Fibroblast of gingiva (primary cell): ENCODE measurements at places on chromosomes 6 and 20.

DNA sequence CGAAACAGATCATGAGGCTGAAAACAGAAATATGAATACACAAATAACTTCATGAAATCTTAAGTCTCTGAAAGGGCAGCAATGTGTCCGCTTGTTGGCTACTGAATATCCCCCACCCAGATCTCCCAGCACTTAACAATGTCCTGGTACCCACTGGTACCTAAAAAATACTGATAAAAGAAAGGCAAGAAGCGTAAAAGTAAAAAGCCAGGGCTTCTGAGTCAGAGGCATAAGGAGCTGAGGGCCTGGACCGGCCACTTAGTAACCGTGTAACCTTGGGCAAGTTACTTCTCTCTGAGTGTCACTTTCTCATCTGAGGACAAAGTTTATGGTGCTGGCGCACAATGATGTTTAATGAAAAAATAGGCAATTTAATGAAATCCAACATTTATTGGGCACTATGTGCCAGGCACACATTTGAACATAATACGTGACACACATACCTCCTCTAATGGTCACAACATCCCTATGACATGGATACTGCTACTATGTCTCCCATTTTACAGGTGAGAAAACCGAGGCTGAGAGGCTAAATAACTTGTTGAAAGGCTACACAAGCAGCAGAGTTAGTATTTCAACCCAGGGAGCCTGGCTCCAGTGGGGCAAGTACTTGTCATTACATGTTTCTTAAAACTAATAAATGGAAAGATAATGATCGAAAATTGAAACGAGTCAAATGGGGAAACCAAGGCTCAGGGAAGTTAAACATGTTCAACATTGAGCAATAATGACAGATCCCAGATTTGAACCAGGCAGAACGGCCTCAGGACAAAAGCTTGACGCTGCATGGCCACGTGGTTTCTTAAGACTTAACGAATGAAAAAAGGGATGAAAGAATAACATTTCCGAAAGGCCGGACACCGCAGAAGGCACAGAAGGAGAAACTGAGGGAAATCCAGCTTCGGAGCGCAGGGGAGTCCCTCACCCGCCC, 828 bp downstream of the TP53RK start:
- peak; percentile 50 for DNase-seq

GRCh38 chr6:144160431-144161005, 10.2 kb downstream of the STX11 start:
- no peak for DNase-seq

DNA sequence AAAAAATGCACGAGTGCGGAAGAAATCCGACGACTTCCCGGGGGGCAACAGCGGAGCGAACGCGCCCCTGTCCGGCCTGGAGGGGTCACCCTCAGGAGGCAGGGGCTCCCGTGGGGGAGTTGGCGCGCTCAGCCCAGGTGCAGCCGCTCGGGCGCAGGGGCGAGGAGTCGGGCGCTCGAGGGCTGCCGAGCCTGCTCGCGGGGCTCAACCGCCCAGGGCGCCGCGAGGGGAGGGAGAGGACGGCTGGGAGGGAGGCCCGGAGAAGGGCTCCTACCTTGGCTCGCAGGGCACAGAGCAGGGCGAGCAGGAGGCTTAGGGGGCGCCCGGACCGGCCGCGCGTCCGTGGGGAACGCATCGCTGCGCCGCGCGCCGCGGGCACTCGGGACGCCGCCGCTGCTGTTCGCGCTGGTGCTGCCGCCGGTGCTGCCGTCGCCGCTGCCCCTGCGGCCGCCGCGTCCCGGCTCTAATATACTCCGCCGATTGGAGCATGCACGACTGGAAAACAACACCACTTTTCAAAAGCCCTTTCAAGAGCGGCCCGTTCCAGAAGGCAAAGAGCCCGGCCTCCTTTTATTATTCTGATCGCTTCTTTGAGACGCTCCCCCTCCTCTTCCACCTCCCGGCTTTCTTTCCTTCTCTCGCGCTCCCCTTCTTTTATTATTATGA, 490 bp downstream of the JAG1 start:
- peak; percentile 22 for DNase-seq

DNA sequence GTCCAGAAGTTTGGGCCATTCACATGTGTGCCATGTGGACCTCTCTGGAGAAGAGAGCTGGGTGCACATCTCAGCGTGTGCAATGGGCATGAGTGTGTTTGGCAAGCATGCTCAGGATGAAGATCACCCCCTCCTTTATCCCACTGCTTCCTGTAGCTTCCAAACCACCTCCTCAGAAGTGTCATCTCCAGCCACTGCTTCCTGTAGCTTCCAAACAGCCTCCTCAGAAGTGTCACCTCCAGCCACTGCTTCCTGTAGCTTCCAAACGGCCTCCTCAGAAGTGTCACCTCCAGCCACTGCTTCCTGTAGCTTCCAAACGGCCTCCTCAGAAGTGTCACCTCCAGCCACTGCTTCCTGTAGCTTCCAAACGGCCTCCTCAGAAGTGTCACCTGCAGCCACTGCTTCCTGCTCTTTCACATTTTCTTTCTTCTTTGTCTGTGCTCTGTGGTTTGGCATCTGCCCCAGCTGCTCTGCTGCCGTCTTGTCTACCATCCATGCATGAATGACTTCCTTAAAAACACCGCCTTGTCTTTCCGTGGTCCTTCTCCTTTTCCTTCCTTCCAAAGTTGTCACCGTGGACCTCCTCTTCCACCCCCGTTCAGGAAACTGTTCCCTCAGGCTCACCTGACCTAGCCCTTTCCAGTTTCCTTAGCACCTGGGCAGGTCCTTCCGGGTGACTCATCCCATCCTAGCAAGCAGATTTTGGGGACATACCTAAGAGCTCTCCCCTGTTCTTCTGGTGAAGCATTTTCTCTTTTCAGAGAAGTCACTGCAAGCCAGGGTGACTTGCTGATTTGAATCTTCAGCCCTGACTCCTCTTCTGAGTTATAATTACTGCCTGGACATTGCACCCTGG, 43.5 kb upstream of the TIAM2 start:
- DNase-seq, result no peak

DNA sequence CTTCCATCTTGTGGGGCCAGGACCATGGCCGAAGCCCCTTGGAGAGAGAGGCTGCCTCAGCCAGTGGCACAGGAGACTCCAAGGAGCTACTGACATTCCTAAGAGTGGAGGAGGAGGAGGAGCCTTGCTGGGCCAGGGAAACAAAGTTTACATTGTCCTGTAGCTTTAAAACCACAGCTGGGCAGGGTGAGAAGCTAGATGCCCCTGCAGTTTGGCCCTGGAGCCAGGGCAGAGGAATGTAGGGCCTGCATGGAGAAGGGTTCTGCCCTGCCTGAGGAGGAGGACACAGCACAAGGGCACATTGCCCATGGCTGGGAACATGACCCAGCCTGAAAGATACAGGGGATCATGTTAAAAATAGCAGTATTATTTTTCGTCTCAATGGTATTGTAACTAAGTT, 37.4 kb downstream of the PLCG1 start:
- peak; percentile 71 for DNase-seq

DNA sequence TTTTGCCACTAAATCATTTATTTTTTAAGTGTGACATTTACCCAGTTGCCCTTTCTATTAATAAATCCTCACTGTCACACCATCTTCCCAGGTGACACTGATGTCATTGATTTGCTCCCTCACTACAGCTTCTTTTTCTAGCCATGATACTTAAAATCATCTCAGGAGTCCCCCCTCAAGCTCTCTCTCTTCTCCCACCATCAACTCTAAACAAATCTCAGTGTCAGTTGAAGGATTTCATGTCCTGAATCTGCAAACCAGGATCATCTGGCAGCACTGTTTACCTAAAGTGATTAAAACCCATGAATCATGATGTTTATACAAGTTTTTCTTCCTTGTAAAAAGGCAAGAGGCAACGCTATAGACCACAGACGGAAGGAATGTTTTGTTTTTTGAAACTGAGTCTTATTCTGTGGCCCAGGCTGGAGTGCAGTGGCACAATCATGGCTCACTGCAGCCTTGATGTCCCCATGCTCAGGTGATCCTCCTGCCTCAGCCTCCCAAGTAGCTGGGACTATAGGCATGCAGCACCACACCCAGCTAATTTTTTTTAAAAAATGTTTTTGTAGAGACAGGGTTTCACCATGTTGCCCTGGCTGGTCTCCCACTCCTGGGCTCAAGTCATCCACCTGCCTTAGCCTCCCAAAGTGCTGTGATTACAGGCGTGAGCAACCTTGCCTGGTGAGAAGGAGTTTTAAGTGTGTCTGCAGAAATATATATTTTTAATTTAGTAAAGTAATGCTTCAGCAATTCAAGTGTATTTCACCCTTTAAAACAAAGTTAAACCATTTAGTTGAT, 30.1 kb upstream of the SH3BGRL2 start:
- peak; percentile 66 for DNase-seq

DNA sequence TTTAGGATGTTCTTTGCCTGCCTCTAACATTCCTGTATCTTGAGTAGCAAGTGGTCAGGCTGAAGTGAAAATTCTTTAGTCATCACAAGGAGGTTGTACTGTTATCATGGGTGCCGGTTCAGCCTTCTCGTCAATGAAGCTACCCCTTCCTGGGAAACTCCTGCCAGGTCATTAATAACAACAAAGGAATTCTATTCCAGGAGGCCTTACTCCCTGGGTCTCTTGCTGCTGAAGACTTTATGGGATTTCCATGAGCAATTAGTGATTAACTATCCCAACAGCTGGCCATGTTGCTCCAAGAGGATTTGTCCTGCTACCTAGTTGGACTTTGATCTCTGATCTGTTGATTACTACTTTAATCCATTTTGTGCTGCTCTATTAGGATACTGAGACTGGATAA, 62.7 kb upstream of the ELOVL5 start:
- DNase-seq, result no peak
